Muscle of arm (tissue), 14 donors: ENCODE measurements at places on chromosomes 2 and 18.

DNA sequence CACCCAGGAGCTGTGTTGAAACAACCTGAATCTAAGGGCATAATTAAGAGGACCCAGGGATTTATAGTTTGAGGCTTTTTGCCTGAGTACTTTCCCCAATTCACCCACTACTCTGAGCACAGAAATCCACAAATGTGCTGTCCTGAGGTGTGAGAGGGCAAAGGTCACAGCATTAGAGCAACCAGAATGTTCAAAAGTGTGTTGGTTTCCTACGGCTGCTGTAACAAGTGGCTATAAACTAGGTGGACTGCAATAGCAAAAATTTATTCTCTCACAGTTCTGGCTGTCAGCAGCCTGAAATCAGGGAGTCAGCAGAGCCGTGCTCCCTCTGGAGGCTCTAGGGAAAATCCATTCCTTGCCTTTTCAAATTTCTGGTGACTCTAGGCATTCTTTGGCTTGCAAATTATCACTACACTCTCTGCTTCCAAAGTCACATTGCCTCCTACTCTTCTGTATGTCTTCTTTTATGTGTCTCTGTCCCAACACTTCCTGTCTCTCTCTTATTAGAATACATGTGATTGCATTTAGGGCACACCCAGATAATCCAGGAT is 91.4 kb upstream of the TACR1 start:
- DNase-seq: no peak

- DNase-seq: no peak
Observed at GRCh38 chr2:184302506-184302905, 295.8 kb upstream of the ZNF804A start.

GRCh38 chr2:218368621-218369153 is 12.0 kb downstream of the CATIP start:
- no peak for DNase-seq

DNA sequence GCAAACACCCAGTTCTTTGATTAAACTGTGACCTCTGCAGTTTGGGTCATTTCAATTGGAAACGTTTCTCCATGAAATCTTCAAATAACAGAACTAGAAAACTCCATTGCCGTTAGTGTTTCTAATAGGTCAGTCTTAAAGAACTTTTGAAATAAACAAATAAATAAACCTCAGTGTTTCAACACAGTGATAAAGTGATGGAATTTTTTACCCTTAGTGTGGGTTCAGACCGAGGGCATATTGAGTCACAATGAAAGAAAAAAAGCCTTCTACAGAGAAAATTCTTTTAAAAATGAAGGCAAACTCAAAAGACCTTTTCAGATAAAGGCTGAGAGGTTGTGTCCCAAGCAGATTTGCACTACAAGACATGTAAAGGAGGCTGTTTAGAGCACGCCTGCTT is 149.6 kb downstream of the NCKAP5 start:
- no peak for DNase-seq

GRCh38 chr2:6107290-6107689 is 415.1 kb downstream of the SOX11 start:
- DNase-seq: no peak

GRCh38 chr2:211070547-211070946 is 514.1 kb downstream of the CPS1 start:
- no peak for DNase-seq

GRCh38 chr2:33321236-33321771 is 155.1 kb upstream of the RASGRP3 start:
- peak; percentile 48 for DNase-seq

DNA sequence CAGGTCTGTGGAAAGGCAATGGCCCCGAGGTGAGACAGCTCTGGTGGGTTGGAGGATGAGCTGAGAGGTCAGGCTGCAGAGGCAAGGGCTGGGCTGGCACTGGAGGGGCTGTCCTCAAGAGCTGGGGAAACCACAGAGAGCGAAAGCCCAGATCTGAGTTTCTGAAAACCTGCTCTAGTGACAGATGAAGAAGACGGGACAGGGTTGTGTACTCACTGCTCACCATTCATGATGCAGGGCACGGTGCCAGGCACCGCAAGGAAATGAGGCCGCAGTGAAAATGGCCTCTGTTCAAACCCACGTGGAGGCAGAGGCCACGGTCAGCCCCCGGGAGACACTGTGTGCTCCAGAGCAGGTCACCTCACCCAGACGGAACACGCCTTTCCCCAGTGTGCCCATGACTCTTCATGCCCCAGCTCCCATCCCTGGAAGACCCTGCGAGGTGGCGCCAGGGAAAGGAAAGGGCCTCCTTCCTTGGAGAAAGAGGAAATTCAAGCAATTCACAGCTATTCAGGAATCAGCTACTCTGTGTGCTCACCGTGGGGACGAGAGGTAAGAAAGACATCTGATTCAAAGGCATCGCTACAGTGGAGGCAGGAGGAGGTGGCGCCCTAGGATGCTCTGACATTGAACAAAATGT is 24.3 kb upstream of the ID2 start:
- DNase-seq: no peak

DNA sequence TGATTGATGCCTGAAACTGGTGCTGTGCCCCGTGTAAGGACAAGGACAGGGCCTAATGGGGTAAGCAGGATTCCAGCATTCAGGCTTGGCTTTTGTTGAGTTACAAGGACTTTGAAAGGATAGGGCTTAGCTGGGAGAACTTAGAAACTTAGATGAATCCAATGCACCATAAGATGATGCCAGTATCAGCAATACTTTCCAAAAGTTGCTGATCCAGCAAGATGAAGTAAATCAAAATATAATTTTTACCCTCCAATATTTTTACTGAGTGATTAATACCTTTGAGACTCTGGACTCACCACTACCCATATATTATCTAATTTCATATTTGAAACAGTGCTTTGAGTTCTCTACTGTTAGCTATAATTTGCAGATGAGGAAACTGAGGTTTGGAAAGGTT is 354.5 kb upstream of the ATP5MC3 start:
- no peak for DNase-seq

DNA sequence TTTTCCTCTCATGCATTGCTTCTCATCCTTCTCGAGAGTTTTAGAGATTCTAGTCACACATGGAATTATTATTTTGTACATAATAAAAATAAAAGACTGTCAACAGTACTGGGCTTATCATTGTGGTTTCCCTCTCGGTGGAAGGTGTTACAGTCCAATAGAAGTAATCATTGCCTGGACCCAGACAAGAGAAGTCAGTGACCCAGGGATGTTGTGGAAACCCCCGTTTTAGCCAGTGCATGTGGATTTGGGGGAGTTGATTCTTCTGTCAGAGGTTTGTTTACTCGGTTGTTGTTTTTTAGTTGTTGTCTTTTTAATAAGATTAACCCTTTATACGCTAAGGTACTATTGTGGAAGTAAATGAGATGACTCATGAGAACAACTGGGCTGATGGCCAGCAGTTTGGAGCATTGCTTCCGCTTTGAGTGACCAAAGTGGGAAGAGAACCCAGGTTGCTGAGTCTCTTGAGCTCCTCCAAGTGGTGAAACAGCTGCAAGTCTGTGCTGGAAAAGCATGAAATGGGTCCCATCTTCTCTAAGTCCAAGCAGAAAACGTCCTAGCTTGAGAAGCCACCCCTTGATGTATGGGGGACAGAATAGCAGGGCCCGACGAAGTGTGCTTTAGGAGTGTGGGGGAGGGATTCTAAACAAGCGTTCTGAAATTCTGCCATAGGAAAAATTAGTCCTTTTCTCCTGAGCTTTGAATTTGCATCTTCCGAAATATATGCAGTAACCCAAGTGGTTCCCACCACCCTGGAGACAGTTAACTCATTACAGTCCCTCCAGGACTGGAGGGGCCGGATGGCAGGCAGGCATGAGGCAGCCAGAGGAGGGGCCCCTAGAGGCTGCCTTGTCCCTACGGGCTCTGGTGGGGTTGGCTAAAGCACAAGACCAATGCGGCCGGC is 61.8 kb upstream of the GPR45 start:
- DNase-seq: peak; percentile 11

- DNase-seq: no peak
Observed at GRCh38 chr2:222538535-222538934, 114.2 kb downstream of the SGPP2 start.

DNA sequence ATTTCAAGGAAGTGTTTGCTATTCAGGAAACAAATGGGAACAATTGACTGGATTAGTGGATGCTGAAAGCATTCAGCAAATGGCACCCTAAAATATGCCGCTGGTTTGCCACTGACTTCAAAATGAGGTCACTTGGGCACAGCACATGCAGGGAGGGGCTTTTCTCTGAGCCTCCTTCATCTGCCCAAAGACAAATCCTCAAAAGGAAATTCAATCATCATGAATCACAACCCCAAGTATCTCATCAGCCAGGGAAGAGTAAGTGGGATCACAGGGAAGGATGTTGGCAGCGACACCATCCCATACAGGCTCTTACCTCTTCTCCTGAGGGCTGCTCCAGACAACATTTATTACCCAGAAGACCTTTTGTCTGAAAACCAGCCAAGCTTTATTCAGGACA is 14.4 kb upstream of the SP140L start:
- no peak for DNase-seq

- no peak for DNase-seq
Observed at GRCh38 chr2:184463866-184464248, 134.5 kb upstream of the ZNF804A start.

- no peak for DNase-seq
Observed at GRCh38 chr18:10374636-10375293, 79.7 kb upstream of the APCDD1 start.

DNA sequence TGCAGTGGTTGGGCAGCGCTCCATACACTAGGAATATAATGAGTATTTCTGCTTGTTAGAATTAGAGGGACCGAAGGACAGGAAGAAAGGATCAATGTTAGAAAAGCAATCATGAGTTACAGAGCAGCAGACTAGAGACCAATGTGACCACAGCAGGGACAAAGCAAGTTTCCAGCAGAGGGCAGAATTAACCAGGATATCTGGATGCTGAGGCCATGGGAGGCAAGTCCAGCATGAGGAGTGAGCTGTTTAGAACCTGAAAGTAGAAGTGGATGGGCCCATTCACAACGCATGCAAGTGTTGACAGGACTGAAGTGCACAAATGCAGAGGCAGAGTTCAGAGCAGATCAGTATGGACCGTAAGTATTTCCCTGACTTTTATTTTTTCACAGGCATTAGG is 910.4 kb upstream of the GYPC start:
- peak; percentile 55 for DNase-seq

GRCh38 chr2:15040429-15041084 is 408.0 kb downstream of the LRATD1 start:
- DNase-seq: no peak

GRCh38 chr2:145815933-145816332 is 1296.0 kb upstream of the ZEB2 start:
- no peak for DNase-seq

DNA sequence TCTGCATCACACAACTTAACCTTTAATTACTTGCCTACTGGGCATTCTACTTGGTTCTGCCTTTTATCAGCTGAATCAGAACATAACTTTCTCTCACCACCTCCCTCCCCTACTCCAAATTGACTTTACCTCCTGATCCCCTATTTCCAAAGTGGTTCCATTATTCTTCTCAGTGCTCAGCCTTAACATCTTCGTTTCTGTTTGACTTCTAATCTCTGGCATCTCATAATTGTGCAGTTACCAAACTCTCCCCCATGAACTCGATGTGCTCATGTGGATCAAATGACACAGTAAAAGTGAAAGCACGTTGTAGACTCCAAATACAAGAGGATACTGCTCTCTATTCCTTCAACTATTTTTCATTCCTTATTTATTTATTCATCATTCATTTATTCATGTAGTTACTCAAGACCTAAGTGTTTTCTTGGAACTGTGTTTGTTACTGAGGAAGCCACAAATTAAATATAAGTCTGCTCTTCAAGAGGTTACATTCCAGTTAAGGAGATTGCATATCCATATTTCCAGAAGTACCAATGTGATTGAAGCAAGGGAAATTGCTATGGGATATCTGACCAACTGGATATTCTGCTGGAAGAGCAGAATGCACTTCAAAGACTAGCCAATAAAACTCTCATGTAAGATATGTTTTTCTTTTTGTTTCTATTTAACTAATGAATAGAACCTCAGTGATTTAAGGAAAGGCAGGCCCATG is 158.8 kb downstream of the TMEFF2 start:
- no peak for DNase-seq

DNA sequence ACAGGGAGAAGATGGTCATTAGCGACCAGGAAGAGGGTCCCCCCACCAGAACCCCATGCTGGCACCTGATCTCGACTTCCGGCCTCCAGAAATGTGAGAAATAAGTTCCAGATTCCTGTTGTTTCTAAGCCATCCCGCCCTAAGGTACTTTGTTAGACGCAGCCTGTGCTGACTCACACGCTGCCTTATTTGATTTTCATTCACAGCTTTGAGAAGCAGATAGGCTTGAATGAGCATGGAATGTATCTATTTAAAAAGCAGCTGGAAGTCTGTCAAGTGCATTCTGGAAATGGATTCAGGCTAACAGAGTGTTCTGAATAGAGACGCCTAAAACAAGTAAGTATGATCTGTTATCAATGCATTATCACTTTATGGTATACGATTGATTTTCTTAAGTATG is 8.3 kb upstream of the IL1R2 start:
- no peak for DNase-seq

DNA sequence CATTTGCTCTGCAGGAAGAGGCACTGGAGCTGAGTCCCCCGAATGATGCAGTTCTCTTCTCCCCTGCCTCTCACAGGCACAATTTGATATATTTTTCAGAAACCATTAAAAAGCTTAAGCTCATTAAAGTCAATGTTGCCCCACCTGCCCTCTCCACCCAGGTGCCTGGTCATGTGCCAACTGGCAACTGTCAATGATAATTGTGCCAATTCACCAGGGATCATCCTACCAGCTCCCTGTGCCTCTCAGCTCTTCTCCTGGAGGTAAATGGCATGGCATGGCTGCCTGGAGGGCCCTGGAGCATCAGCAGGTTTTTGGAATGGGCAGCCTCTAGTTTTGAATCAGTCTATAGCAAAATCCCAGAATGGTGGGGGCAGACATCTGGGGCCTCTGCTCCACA is 279.6 kb upstream of the ID2 start:
- no peak for DNase-seq

- no peak for DNase-seq
Observed at GRCh38 chr2:113283704-113284284, 5.1 kb upstream of the PAX8 start.

GRCh38 chr2:7025082-7025481 is 107.9 kb downstream of the RNF144A start:
- DNase-seq: no peak

DNA sequence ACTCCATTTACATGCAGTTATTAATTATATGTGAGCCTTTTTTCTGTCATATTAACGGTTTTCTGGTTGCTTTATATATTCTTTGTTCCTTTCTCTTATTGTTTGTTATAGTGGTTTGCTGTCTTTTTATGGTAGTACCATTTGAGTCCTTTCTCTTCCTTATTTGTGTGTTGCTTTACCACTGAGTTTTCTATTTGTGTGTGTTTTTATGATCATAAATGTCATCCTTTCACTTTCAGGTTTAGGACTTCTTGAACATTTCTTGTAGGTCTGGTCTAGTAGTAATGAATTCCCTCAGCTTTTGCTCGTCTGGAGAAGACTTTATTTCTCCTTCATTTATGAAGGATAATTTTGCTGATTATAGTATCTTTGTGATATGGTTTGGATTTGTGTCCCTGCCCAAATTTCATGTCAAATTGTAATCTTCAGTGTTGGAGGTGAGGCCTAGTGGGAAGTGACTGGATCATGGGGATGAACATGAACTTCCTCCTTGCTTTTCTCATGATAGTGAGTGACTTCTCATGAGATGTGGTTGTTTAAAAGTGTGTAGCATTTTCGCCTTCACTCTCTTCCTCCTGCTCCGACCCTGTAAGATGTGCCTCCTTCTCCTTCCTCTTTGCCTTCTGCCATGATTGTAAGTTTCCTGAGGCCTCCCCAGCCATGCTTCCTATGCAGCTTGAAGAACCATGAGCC is 11.5 kb downstream of the GCC2 start:
- no peak for DNase-seq
